M059J (cell line): ENCODE measurements at places on chromosomes 11 and 22. TPM values are rescaled to one million over a fixed set of nuclear protein-coding genes. Genes with fewer than 3 reads are reported as not detected.

DNA sequence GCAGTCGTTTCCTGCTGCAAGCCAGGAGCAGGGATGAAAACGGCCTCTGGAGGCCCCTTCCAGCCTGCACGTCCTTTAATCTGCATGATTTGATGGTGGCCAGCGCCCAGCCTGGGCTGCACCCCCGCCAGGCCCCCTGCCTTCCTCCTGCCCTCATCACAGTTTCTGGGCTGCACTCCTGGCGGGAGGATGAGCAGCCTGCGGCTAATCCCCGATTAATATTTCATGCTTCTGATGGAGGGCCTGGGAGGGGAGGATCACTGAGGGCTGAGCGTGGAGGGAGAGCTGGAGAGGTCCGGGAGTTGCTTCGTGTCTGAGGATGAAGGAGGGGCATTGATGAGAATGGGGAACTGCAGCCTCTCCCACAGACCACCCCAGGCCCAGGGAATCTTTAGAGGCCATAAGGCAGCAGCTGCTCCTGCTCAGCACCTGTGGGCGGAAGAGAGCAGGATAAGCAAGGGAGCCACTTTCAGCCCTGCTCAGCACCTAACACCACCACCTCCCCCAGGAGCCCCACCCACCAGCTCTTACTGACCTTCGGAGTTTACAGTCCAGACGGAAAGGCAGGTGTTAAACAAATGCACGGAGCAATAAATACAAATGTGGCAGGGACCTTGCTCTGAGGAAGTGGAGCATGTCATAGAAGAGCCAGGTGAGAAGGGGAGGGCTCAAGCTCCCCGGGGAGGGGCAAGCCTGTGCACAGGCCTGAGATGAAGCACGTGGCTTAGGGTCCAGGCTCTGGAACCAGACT is 135.0 kb upstream of the NECTIN1 start:
- DNase-seq, result no peak

DNA sequence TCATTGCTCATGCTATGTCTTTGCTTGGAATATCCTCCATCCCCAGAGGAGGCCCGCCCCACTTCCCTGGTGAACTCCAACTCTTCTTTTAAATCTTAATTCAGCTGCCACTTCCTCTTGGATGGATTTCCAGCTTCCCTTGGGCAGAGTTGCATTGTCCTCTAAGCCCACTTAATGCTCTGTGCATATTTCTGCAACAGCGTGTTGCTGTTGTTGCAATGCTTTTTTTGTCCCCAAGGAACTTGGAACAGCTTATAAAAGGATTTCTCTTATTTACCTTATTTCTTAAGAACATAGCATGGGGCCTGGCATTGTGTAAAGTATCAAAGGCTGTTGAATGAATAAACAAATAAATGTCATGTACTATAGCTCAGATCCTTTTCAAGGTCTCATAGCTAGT is 507.4 kb downstream of the METTL15 start:
- DNase-seq, result peak; percentile 14

DNA sequence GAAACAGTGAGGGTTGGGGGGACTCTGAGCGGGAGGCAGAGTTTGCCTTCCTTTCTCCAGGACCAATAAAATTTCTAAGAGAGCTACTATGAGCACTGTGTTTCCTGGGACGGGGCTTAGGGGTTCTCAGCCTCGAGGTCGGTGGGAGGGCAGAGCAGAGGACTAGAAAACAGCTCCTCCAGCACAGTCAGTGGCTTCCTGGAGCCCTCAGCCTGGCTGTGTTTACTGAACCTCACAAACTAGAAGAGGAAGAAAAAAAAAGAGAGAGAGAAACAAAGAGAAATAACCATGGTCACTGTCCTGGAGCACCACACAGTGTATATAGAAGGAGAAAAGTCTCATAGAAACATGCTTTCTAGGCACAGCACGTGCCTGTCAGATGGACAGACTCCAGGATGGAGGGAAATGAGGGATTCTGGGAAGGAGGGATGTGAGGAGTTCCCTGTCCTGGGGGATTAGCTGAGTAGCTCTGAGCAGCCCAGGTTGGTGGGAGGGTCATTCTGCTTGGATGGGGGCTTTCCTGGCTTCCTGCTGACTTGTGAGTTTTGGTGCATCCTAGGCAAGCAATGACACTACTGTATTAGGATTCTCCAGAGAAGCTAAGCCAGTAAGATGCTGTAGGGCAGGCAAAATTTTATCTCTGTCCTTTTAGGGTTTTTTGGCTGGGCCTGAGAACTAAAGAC is 3.1 kb downstream of the GSTP1 start:
- DNase-seq, result no peak

- no peak for DNase-seq
These were observed 394 bp downstream of the CHRM4 start for GRCh38 chr11:46391186-46391577.

DNA sequence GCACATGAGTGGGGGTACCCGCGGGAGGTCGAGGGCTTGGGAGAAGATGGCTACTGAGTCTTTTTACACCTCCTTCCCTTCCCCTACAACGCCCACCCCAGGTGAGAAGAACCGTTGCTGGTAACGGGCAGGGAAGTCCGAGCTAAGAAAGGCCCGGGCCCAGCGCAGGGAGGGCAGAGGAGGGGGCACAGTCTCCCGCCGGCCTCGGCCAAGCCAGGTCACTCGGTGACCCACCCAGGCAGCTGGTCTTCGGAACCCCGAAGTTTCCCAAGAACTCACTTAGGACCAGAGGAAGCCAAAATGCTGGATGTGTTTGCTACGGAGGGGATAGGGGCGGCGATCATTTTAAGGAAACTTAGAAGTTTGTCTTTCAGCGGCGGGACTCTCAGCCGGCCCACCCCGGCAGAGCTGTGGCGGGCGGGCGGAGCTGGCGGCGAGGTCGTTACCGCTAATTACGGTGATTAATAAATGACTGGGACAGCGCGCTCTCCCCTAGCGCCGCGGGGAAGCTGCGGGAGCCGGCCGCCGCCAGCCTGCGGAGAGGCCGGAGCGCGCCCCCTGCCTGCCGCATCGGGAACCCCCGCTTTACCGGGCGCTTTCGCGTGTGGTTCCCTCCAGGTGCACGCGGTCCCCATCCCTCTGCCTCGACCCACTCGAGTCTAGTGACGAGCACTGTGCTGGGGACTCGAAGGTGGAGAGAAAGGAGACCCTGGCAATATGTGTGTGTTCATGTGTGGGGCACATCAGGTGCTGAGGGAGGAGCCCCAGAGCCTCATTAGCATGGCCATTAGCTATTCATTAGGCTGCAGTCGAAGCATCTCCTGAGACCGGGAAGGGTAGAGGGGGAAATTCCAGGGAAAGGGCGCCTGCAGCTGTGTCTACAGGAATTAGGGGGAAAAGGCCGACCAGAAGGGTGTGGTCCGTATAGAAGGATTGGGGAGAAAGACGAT is 945 bp downstream of the ROBO3 start:
- peak; percentile 24 for DNase-seq

DNA sequence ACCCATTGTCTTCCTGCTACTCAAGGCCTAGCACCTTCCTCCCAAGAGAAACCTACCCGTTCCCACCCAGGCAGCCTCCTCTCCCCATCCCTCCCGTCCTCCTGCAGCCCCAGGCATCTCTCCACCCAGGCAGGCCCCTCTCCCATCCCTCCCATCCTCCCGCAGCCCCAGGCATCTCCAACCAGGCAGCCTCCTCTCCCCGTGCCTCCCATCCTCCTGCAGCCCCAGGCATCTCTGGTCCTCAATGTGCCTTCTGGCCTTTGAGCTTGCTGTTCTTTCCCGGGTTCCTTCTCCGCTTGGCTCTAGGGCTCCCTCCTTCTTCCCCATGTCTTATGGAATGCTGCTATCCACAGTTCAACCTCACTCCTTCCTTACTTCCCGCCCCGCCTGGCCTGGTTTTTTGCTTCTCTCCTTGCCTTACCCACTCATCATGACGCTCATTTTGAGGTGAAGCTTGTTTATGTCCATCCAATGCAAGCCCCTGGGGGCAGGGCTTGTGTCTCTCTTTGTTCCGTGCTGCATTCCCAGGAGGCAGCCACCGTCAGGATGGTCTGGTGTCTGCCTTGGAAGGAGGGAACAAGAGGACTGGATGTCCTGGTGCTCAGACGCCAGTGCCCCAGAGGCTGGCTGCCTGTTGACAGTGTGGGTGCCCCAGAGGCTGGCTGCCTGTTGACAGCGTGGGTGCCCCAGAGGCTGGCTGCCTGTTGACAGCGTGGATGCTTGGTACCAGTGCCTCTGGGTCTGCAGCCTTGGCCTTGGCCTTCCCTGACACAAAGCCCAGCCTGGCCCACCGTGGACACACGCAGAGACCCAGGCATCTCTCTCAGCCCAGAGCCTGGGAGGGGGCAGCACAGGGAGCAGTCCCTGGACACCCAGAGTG is 815.7 kb downstream of the BRD1 start:
- no peak for DNase-seq

- no peak for DNase-seq
These were observed 15.5 kb upstream of the SLC25A17 start for GRCh38 chr22:40834619-40835018.

DNA sequence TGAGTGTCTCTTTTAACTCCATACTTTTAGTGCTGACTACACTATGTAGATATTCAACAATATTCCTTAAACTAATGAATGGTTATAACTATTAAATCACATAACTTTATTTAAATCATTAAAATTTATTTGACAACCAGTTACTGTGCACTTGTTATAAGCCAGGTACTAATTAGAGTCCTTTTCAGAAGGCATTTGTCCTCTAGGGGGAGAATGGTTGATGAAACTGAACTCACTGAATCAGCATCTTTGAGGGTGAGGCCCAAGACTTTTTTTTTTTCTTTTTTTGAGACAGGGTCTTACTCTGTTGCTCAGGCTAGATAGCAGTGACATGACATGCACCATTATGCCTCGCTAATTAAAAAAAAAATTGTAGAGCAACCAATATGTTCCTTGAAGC is 515.6 kb upstream of the CCDC90B start:
- DNase-seq, result no peak

DNA sequence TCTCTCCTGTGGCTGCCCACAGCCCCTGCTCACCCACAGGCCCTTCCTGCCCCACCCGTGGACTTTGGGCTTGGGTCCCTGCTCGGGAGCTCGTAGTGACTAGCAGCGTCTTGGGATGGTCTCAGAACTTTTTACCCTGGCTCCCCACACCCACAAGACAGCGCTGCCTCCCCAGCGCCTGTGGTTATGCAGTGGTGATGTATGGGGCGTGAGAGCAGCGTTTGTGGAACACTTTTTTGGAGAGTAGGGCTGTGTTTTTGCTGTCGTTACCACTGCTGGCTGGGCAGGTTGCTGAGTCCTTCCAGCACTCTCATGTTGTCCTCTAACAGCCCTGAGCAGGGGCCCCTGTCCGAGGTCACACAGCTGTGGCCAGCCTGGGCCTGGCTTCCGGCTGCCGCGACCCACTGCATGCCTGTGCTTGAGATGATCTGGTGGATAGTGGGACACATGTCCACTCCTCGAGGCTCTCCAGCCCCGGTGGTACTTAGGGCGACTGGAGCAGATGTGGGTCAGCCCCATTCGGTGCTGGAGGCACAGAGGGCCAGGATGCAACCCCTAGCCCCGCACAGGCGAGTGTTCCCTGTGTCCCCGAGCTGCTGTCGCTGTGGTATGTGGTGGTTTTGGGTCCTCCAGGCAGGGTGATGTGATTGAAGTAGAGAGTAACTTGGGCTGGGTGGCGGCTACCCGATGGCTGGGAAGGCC is 7.1 kb upstream of the GRAMD4 start:
- no peak for DNase-seq

GRCh38 chr11:116729501-116730240 is 43.1 kb downstream of the BUD13 start:
- DNase-seq, result no peak

DNA sequence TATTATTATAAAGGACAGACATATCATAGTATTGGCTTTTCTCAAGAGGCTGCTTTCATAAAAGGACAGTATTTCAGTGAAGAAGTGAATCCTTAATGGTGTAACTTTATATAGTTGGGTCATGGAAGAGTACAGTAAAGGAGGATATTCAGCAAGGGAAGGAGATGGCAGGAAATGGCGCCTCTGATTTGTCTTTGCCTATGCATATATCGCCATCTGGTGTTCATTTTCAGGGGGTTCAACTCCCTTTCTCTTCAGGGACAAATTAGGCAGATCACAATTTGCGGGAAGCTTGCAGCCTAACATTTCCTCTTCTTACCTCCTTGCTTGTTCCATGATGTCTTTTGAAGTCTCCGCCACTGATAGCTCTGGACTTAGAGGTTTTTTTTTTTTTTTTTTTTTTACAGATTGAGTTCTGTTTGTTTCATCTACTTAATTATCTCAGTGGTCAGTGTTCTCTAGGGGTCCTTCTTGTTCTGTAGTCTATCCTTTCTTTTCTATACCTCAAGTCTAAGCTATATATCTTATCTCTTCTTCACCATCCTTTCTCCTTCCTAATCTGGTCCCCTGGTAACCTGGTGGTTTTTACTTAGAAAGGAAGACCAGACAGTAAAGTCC is 21.8 kb upstream of the RRM1 start:
- peak; percentile 74 for DNase-seq

GRCh38 chr22:29964776-29965175 is 81.8 kb downstream of the MTMR3 start:
- DNase-seq, result no peak

GRCh38 chr11:3367221-3367620 is 11.7 kb downstream of the ZNF195 start:
- DNase-seq, result no peak

- DNase-seq, result no peak
These were observed 120.5 kb downstream of the DSCAML1 start for GRCh38 chr11:117676501-117676900.

DNA sequence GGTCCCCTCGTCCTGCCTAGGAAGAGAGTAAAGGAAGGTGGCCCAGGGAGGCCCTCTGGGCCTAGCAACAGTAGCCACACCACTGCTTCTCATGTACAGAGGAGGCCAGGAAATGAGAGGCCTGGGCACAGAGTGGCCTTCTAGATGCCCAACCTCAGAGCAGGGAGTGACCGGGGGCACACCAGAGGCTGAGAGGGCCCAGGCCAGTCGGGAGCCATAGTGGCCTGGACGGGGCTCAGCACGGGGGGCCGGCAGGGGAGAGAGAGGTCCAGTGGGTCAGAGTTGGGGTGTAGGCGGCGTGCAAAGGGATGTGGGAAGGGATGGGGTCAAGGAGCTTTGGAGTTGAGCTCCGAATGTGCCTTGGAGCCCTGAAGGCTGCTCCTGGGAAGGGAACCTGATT is 25.0 kb upstream of the MYEOV start:
- no peak for DNase-seq

GRCh38 chr11:113673550-113674396 is 32.3 kb downstream of the TMPRSS5 start:
- DNase-seq, result peak; percentile 63

Gene CSRP3
- total RNA-seq, result not detected in 2 replicates

Gene C11orf87
- total RNA-seq, result 0.02 and 0.34 TPM in 2 replicates

Gene NPAS4
- total RNA-seq, result not detected in 2 replicates

Gene MS4A2
- not detected in 2 replicates for total RNA-seq

Gene SLC5A12
- total RNA-seq, result 0.47 TPM in 1 of 2 replicates, not detected in the other

Gene RPS3
- total RNA-seq, result 795 and 1,166 TPM in 2 replicates

Gene TPH1
- 0.64 TPM in 1 of 2 replicates, not detected in the other for total RNA-seq
